ENCODE measurements at places on chromosomes 2 and 18.

GRCh38 chr2:39805936-39806608, 27.0 kb upstream of the THUMPD2 start:
- no peak for DNase-seq

- no peak for DNase-seq
These were observed 11.2 kb upstream of the NAPG start for GRCh38 chr18:10514601-10515000.

DNA sequence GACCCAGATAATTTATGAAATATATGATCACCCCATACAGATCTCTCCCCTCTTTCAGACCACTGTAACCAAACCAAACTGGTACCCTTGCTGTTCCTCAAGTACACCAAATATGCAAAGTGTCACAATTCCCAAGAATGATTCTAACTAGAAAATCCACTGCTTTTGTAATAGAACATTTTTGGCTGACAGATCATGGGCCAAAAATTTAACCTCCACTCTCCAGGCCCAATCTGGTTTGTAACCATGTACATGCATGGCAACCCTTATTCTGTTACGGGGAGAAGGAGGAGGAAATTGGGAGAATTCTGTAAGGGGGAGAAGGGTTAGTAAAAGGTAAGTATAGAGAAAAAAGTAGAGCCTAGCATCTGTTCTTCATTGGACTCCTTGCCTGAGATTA, 62.0 kb downstream of the IKZF2 start:
- no peak for DNase-seq

GRCh38 chr2:217978536-217979150, 24.2 kb downstream of the TNS1 start:
- DNase-seq: no peak

- no peak for DNase-seq
These were observed 268.2 kb upstream of the CRIM1 start for GRCh38 chr2:36087344-36087743.

DNA sequence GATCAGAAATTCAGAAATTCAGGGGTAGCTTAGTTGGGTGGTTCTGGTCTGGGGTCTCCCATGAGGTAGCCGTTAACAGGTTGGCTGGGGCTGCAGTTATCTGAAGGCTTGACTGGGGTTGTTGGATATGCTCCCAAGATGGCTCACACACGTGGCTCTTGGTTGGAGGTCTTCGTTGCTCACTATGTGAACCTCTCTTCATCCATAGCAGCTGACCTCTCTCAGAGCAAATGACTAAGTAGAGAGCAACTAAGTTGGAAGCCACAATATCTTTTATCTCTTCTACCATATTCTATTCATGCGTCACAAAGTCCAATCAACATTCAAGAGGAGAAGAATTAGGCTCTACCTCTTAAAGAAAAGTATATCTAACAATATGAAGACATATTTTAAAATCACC, 38.7 kb upstream of the SERTAD2 start:
- DNase-seq: no peak

DNA sequence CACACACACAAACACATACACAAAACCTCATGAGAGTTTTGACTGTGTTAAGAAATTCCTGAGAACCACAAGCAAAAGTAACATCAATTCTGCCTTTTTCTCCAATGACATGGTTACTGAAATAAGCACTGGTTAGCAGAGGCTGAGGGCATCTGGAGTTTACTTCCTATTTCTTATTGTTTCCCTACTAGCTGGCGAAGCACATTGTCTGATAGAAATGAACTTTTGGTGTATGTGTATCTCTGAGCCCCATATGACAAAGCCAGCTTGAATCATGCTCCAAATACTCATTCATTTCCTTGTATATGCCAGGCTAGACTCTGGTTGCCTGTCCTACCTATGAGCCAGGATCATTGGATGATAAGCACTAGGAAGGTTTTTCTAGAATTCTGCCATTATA, 203.1 kb downstream of the NCKAP5 start:
- DNase-seq: no peak

DNA sequence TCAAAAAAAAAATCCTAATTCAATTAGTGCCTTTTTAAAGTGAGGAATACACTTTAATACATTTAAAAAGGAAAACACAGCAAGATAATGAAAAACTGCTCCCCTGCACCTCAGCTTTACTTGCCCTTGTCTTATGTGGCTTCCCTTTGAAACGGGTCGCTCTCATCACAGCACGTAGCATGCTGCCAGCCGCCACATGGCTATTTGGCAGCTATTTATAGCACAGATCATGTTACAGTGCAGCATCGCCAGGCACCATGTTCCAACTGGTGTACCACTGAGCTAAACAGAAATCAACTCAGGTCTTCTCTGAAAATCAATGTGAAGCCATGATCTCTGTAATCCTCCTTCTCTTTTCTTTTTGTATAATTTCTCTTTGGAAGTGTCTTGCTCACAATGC, 65.1 kb downstream of the TMEM182 start:
- DNase-seq: no peak

DNA sequence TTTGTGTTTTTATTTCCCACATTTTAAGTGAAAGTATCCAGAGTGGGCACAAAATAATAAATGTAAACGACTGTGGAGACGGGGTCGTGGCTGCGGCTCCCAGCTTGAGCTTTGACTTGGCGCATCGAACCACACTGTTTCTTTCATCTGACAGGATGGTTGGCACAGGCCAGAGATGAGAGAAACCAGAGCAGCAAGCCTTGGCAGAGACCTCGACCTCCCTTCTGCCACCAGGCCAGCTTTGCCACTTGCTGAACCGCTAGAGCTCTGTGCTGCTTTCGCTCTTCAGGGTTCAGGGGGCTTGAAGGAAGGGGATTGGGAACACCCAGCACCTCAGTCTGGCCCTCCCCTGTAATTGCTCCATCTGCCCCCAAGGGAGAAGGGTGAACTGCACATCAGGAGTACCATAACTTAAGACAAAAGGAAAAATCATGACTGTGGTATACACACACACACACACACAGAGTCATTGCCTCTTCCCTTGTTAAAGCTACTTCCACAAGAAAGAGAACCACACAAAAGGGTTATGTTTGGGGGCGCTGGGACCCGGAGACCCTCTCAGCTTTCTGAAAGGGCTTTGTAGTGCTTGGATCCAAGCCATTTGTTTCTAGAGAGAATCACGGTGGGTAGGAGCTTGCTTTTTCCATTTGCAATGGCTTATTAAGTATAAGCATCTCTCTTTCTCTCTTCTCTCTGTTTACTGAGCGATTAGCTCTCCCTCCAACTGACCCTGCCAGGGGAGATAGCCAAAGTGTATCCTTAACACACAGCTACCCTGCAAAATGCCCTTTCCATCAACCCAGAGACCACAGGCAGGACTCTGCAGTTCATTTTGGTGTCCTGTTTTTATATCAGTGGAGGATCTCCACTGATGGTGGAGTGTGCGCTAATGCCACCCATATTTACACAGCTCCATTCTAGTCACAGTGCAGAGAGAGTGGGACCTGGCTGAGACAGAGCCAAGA, 23.0 kb downstream of the POU3F3 start:
- no peak for DNase-seq

- DNase-seq: no peak
These were observed 47.1 kb downstream of the NEDD4L start for GRCh38 chr18:58091099-58091611.

All from thoracic aorta (tissue), 2 donors.